Right lung (tissue), 10 donors: ENCODE measurements at places on chromosomes 4 and X. TPM values are rescaled to one million over a fixed set of nuclear protein-coding genes. Genes with fewer than 3 reads are reported as not detected.

Gene HTRA3
- 17.7 TPM for polyA plus RNA-seq

Gene LRP2BP
- 5.2 TPM for polyA plus RNA-seq

Gene NEXMIF
- polyA plus RNA-seq = 0.22 TPM

Gene GAR1
- 37.9 TPM for polyA plus RNA-seq

Gene FGF16
- polyA plus RNA-seq = 0.51 TPM

Gene SMIM31
- 0.48 TPM for polyA plus RNA-seq

Gene UGT2A3
- 5.3 TPM for polyA plus RNA-seq

Gene TMEM150C
- polyA plus RNA-seq = 14.7 TPM

Gene PPEF2
- 0.09 TPM for polyA plus RNA-seq

Gene MAGEA10
- polyA plus RNA-seq = not detected

Gene ETDA
- 0.33 TPM for polyA plus RNA-seq

Gene REPS2
- polyA plus RNA-seq = 14.0 TPM

Gene RASL11B
- polyA plus RNA-seq = 15.3 TPM

Gene NUDT10
- 6.9 TPM for polyA plus RNA-seq

Gene P2RY4
- polyA plus RNA-seq = 0.62 TPM
